ENCODE measurements at places on chromosomes 2 and 18.

DNA sequence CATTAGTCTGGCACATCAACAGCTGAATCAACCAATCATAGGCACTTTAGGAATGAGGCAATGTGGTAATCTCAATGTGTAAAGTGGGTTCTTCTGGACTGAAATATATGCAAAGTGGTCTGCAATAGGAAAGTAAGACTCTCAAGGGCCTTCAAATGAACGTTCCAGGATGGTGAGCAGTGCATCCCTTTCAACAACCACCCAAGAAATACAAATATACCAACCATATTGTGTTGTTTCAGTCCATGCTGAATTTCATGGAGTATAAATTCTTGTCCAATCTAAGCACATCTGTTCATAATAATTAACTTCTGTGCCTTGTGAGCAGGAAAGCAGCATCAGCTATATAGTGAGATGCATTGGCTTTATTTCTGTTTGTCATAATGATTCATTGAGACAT, 556.2 kb downstream of the THSD7B start:
- DNase-seq: no peak

- no peak for DNase-seq
Measured at GRCh38 chr18:22108674-22109073, 60.7 kb upstream of the GATA6 start.

- no peak for DNase-seq
Measured at GRCh38 chr2:205343103-205343502, 339.2 kb upstream of the NRP2 start.

DNA sequence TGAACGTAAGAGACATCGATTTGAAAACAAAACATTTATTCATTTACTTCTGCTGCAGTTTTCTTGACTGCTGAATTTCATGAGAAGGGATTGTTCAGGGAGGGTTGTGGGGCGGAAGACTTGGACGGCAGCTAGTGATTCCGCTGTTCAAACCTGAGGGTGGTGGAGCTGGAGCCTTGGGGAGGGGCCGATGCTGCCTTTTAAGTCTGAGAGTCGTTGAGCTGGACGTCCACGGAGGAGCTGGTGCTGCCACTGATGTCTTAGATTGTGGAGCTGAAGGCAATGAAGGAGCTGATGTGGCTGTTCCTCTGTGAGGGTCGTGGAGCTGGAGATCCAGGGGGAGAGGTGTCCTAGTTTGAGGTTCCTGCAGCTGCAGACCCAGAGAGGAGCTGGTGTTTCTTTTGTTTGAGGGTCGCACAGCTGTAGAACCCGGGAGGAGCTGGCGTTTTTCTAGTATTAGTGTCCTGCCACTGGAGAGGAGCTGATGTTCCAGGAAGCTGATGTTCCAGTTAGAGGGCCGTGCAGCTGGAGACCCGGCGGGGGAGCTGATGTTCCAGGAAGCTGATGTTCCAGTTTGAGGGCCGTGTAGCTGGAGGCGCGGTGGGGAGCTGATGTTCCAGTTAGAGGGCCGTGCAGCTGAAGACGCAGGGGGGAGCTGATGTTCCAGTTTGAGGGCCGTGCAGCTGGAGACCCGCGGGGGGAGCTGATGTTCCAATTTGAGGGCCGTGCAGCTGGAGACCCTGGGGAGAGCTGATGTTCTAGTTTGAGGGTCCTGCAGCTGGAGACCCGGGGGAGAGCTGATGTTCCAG, 150.9 kb downstream of the RTP5 start:
- DNase-seq: no peak

GRCh38 chr2:224881846-224882245, 160.4 kb downstream of the DOCK10 start:
- no peak for DNase-seq

GRCh38 chr2:65159906-65160305, 30.0 kb upstream of the RAB1A start:
- DNase-seq: no peak

- DNase-seq: no peak
Measured at GRCh38 chr2:219025637-219026585, 15.4 kb downstream of the CFAP65 start.

GRCh38 chr2:241107031-241107783, 5.1 kb upstream of the MTERF4 start:
- no peak for DNase-seq

GRCh38 chr2:26469092-26469710, 8.7 kb downstream of the OTOF start:
- DNase-seq: no peak

DNA sequence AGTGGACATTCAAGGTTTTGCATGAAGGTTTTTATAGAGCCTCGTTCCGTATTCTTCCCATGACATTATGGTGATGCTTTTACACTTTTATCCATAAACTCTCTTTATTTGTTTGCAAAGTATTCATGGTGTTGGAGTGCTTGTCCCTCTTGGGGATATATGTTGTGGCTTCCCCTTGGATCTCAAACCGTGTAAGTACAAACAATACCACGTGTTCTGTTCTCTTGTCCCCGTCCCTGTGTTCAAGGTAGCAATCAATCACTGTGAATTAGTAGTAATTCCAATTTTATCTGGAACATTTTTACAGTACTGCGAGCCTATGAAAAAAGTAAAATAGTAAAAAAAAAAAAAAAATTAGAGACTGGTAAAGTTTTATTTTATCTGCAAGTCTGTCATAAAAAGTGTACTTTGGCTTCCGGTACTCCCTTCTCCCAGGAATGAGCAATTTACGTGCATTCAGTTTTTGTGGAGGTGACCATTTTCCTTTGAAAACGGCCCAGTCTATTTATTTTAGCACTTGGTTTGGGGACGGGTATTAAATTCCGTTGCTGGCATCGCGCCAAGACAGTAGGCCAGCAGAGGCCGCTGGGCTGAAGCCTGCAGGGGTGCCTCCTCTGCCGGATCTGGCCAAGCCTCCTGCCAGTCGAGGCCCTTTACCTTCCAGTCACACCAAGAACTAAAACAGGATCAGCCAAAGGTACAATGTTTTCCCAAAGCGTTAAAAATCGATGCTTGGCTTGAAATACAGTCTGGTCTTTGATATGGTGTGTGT, 175.7 kb downstream of the SOCS6 start:
- no peak for DNase-seq

DNA sequence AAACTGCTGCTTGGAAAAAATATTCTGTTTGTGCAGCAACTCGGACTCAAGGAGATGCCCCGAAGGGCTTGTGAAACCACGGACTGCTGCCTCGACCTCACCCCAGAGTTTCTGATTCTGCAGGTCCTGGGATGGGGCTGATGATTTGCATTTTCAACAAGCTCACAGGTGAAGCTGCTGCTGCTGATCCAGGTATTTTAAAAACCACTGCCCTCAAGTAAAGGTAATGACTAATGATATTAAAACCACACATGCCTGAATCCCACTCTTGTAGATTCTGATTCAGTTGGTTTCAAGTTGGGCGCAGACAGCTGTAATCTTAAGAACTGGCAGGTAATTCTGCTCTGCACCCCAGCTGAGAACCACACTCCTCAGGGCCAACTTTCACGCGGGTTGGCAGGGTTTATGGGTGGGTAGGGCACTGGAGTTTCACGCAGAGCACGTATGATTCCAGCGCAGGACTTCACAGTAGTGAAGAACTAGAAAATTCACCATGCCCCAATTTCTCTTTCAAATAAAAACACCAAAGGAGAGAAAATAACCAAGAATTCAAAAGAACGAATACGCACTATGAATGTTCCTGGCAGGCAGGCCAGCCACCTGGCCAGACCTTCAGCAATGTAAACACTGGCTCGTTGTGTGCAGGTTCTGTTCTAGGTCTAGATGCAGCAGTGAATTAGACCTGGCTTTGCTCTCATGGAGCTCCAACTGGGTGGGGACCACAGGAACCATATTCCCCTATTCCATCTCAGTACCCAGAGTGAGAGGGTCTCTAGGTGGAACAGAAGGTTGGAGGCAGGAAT, 74.6 kb upstream of the ZFP36L2 start:
- DNase-seq: no peak

- no peak for DNase-seq
Measured at GRCh38 chr2:71784734-71785511, 331.6 kb downstream of the DYSF start.

DNA sequence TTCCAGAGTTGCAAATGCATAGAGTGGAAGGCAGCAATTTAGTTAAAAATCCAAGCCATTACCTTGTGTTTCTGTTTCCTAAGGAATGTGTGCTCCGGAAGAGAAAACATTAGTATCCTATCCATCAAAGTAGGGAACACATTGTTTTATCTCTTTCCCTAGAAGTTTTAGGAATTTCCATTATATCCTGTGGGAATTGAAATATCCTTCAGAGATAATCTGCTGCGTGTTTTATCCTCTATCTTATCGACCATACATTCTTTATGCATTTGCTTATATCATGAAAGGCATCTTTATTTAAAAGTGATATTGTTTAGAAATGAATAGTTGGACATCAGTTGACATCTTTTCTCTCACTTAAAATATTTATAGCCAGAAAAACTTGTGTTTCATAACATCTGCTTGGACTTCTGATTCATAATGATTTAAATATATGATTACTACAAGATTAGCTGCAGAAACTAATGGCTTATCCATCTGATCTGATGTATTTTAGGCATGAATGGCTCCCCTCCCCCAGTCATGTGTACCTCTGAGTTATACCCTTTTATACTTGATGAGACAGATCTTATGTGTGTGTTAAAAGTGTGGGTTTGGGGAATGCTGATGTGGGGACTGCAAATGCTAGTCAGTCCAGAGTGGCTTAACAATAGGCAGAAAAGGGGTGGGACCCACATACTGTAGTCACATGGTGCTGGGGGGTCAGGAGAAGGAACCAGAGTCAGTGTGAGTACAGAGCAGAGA, 136.2 kb upstream of the ARHGAP28 start:
- DNase-seq: no peak

DNA sequence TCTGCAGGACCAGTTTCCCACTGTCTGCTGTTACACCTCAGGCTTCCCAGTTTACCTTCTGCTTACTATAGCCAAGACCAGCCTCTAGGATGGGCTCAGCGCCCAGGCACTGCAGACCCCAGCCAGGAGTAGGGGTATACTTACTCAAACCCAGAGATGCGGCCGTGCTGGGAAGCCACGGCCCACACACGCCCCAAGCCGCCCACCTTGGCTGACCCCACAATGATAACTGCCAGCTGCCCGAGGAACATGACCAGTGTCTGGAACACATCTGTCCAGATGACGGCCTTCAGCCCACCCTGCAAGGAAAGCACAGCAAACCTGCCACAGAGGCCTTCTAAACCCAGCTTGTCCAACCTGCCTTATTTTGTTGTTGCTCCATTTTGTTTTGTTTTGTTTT, 6.6 kb upstream of the ATRAID start:
- no peak for DNase-seq

- DNase-seq: no peak
Measured at GRCh38 chr2:52210161-52210560, 1178.2 kb upstream of the NRXN1 start.

DNA sequence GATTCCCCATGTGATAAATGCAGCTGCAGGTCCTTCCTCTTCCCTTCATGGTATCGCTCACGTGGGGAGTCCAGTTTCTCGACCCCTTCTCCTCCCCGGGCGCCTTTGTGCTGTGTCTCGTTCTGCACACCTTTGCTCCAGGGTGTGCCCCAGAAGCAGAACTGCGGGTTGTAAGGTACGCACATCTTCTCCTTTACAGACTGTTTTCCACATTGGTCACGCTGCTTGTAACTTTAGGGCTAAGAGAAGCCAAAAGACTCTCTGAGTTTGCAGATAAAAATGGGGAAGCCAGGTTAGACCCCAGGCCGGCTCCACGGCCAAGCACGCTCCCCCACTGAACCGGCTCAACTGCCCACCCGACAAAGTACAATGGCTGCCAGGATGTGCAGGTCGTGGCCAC, 45.9 kb upstream of the TFCP2L1 start:
- DNase-seq: no peak

GRCh38 chr2:118983133-118983532, 41.1 kb downstream of the MARCO start:
- DNase-seq: no peak

DNA sequence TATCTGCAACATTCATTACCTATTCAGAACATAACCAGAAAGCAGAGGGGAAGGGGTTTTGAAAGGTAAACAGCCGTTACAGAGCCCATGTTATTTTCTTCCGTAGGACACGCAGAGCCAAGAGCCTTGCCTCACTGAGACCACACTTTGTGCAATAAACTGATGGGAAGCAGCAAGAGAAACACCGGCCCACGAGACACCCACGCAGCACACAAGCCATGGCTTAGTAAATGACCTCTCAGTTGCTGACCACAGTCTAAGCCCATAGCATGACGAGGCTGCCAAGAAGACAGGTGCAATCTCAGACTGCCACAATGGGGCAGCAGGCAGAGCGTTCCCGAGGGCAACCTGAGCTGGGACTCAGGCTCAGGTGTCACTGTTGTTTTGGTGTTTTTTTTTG, 59.6 kb downstream of the CABYR start:
- DNase-seq: no peak

DNA sequence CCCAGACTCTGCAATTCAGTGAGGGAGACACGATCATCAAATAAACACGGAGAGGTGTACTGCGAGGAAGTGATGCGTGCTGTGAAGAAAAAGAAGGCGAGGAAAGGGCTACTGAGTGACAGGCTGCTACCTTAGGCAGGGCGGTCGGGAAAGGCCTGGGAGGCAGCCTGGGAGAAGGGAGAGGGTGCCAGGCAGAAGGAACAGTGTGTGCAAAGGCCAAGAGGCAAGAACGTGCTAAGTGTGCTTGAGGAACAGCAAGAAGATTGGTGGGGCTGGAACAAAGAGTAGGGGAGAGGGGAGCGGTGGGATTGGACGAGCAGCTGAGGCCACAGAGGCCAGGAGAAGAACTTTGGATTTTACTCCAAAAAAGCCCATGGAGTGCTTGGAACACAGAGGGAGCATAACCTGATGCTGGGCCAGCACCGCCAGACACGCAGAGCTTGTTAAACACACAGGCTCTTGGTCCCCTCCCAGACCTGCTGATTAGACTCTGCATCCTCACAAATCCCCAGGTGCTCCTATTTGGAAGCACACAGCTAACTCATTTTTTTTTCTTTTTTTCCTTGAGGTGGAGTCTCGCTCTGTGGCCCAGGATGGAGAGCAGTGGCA, 30.4 kb downstream of the SERTAD2 start:
- DNase-seq: no peak

GRCh38 chr2:57906152-57906732, 140.4 kb upstream of the VRK2 start:
- no peak for DNase-seq

All from T-helper 2 cell (primary cell).